ENCODE measurements at places on chromosomes 11 and 22.

- no peak for DNase-seq
Measured at GRCh38 chr11:57637626-57638004, 12.1 kb downstream of the YPEL4 start.

DNA sequence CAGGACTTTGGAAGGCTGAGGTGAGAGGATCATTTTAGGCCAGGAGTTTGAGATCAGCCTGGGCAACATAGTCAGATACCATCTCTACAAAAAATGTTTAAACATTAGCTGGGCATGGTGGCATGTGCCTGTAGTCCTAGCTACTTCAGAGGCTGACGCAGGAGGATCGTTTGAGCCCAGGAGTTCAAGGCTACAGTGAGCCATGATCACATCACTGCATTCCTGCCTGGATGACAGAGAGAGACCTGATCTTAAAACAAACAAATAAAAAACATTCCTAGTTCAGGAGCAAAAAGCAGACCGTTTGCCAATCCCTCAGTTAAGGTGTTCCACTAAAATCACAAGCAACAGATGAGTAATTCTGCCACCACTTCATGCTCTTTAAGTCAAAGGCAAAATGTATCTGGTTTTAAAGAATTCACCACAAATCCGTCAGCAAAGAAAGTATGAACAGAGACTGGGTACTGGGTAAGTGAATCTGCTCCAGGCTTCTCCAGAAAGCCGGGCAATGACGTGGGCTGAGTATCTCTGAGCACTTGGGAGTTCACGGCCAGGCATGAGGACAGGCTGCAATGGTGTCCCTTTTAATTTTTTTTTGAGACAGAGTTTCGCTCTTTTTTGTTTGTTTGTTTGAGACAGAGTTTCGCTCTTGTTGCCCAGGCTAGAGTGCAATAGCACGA is 19.5 kb downstream of the CLTCL1 start:
- DNase-seq, result no peak

DNA sequence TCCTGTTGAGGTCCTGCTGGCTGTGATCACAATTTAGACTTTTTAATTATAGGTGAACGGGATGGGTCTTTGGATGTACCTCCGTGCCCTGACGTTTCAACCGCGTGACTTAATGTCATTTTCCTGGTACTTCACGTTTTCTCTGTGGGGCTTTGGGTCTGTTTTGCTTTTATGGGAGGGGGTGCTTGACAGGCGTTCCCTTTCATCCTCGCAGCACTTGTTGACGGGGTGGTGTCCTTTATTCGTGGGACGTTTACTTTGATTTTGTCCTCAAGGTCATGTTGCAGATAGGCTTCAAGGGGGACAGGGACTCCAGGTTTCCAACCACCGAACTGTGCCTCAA is 994 bp downstream of the PPP6R3 start:
- DNase-seq, result peak; percentile 4

- no peak for DNase-seq
Measured at GRCh38 chr11:19546325-19546724, 166.3 kb upstream of the NAV2 start.

DNA sequence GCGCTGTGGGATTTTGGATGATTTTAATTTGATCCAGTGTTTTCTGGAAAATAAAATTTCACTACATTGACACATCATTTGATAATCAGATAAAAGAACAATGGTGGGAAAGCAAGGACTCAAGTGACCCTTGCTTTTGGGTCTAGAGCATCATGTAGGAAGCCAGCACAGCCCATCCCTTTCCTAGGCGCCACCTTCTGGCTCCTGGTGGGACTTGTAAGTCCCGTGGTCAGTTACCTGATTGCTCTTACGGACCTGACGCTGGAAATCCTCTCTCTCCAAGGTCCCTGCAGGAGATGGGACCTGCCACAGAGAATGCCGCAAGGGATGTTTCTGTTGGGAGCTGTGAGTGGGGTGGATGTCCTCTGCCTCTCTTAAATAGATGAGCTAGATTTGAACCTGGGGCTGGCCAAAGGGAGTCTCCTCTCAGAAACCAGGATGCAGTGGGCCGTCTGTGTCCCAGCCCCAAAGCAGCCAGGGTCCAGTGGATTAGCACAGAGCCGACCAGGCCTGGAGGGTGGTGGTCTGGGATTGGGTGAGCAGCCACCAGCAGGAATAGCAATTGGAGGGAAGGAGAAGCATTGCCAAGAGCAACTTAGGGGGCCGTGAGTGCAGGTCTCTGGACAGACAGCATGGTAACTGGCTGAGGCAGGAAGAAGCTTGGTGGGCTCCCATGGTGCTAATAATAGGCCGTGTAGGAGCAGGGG is 21.7 kb downstream of the TIMP3 start:
- peak; percentile 70 for DNase-seq

DNA sequence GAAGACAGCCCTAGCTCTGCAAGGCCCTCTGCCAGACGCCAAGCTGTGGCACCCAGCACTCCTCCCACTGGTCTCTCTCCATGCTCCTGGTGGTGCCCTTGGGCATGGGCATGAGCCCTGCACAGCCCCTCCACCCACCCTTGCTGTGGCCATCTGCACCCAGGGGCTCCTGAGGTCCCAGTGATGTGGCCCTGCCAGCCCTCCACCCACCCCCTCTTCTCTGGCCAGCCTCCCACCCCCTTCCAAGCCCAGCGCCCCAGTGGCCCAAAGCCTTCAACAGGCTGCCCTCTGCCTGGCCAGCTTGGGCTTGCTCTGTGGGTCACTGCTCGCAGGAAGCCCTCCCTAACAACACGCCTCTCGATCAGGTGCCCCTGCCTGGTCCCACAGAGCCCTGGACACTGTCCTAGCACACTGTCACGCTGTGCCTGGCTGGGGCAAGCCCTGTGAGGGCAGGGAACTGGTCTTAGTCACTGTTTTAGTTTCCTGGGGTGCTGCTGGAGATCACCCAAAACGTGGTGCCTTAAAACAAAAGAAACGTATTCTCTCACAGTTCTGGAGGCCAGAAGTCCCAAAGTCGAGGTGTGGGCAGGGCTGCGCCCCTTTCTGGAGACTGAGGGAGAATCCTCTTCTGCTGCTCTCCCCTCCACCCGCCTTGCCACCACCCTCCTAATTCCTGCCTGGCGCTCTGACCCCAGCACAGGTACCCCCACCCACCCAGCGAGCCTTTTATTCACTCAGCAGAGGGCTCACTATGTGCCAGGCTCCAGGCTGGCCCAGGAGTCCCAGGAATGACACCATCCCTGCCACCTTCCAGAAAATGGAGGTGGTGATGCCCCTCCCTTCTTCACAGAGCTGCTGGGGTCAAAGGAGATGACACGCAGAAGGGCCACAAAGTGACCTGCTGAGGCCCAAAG is 14.7 kb downstream of the SULT4A1 start:
- DNase-seq, result no peak

DNA sequence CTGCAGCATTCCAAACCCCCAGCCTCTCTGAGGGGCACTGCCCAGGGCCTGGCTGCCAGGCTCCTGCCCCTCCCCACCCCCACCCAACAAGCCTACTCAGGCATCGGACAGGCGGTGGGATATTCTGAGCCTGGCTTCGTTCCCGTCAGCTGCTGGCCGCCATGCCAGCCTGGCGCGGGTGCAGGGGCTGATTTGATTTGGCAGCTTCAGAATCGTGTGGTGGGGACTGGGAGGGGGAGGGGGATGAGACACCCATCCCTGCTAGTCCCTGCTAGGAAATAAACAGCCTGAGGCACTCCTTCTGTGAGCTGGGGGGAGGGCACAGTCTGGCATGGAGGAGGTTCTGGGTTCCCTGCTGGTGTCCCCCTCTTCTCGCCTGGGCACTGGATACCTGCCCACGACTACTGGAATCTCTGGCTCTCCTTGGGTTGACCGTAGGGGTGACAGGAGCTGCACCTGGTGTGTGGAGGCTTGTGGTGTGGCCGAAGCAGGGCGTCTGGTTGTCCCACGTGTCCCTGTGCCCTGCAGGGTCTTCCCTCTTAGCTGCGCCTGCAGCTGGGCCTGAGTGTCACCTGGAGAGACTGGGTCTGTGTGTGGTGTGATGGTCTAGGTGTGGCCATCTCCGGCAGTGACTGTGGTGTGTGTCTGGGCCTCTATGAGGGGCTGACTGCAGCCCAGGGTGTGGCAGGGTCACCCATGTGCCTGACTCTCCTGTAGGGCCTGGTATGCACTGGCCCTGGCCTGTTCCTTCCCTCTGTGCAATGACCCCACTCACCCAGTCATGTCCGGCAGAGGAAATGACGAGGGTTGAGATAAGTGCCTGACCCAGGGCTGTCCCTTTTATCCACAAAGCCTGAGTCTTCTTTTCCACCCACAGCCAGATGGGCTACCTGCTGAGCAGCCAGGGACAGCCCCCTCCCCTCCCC is 42.2 kb downstream of the PDE2A start:
- no peak for DNase-seq

- DNase-seq, result no peak
Measured at GRCh38 chr11:123173856-123174186, 21.2 kb downstream of the CLMP start.

DNA sequence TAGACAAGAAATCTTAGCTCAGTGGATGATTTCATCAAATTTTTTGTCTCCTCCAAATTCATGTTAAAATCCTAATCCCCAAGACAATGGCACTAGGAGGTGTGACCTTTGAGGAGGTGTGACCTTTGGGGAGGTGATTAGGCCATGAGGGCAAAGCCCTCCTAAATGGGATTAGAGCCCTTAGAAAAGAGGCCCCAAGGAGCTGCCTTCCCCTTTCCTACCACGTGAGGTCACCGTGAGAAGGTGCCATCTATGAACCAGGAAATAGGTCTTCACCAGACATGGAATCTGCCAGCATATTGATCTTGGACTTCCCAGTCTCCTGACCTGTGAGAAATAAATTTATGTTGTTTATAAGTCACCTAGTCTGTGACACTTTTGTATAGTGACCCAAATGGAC is 138.7 kb downstream of the TRIM29 start:
- DNase-seq, result no peak

DNA sequence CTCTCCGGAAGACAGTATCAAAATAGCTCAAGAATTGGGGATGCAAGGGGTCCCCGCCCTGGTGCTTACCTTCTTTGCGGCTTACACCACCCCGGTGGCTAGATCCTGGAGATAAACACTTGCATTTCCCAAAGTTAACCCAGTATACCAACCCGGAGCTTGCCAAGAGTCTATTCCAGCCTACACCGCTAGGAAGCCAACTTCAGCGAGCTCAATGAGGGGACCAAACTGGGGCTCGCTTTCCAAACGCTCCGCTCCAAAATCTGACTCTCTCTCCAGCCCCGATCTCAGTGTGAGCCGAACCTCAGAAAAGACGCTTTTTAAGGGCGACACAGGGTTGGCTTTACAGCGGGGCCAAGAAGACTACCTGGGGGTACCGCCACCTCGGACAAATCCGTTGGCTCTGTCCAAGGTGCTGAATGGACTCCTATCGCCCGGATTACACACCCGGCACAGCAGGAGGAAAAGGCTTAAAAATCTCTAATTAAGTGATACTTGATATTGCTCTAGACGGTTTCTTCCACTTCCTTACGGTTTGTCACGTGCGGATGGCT is 20.1 kb upstream of the BDNF start:
- DNase-seq, result peak; percentile 48

GRCh38 chr11:32421992-32422391 is 13.3 kb downstream of the WT1 start:
- no peak for DNase-seq

DNA sequence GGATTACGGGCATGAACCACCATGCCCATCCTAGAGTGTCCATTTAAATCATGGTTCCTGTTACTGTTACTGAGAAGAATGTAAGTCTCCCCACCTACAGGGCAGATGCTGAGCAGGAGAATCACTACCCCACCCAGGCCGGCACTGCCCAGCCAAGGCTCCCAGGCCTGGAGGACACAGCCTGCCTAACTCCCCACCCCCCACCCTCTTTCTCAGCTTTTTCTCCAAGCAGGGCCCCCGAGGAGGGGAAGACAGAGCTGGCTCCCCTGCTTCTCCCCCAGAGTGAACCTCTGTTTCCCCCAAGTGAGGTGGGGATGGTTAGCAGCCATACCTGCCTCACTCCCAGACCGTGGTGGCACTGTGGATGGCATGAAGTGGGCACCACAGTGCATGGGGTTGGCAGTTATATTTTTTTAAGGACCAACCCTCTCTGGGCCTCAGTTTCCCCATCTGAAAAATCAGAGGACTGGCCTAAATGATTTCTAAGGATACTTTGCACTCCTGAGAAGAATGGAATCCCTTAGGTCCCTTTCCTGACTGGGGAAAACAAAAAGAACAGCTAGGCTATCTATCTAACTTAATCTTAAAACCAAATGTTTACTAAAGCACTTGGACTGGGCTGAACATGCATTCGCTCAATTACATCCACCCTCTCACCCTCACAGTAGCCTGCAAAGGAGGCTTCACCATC is 5.0 kb downstream of the CBX7 start:
- no peak for DNase-seq

DNA sequence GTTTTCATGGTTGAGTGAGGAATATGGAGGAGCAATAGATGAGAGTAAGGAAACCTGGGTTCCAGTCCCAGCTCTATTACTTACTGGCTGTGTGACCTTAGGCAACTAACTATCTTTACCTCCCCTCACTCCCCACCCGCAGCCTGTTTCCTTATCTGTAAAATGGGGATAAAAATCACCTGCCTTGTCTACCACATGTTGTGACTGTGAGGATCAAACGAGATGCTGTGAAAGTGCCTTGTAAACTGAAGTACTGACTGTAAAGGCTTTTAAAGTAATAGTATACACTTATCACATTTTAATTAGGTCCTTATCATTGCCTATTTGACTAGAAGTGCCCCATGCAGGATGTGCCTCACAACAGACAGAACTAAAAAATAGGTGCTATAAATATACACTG is 18.9 kb upstream of the PPP2R1B start:
- no peak for DNase-seq

DNA sequence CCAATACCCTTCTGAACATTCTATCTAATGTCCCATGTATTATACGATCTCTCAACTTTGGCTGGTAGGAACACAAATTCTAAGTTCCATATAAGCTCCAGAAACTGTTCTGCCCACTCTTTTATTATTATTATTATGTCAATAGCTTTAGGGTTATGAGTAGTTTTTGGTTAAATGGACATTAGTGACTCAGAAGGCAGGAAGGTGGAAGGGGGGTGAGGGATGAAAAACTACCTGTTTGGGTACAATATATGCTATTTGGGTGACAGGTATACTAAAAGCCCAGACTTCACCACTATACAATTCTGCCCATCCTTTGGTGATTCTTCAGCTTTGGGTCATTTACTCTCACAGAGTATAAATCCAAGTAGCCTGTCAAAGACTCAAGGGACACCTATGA is 22.5 kb upstream of the TRIM29 start:
- DNase-seq, result no peak

GRCh38 chr11:13680501-13681264 is 12.2 kb downstream of the FAR1 start:
- no peak for DNase-seq

GRCh38 chr11:94755494-94755893 is 12.7 kb upstream of the AMOTL1 start:
- DNase-seq, result no peak
